ENCODE measurements at places on chromosomes 6 and 20.
A peak's percentile ranks its signal among the peaks of the same experiment; 100 is the strongest.

DNA sequence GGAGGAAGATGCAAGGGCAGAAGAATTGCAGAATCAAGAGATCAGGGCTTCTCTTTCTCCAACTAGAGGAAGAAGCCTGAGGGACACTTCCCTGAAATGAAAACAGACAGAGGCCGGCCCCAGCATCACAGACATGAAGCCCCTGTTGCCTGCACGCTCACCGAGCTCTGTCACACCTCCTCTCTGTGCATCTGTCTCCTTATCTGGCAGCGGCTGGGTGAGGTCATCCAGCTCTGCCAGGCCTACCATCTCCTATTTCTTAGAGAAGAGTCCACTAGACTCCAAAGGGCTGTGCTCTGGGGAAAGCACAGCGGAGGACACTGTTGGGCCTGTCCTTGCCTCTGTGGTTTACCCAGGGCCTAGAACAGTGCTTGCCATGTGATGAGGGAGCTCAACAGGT is 71.9 kb upstream of the MLN start:
- no peak for DNase-seq

- peak; percentile 59 for DNase-seq
Observed at GRCh38 chr6:27873021-27873940, 38.9 kb downstream of the OR2B2 start.

DNA sequence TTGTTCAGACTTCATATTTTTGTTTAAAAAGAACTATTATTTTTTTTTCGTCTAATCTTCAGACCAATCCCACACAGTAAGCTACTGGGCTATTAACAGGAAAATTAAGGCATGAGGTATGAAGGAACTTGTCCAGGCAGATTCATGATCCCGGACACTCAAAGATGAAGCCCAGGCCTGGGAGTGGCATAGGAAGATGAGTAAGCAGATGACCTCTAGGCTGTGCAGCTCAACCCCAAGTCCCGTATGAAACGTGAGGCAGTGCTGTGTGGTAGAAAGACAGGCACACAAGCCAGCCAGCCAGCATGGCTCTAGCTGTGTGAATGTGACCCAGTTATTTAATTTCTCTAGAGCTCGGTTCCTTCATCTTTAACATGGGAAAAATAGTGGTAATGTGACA is 231.9 kb downstream of the CLIC5 start:
- no peak for DNase-seq

- DNase-seq, result no peak
Observed at GRCh38 chr6:43306086-43306485, 2.5 kb downstream of the CRIP3 start.

DNA sequence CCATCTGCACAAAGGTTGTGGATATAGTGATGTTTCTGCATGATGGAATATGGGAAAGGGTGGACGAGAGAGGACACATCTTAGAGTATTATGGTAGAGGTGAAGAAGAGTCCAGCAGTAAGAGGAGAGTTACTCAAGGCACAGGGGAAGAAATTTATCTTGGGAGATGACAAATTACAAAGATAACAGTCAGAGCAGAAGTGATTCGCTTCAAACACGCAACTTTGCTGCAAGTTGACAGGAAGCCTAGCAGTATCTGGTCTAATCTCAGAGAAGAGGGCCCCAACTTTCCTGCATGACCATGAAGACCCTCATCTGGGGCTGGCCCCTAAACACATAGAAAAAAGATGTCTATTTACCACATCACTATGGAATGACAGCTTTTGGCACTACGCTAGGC is 1.2 kb upstream of the CALHM6 start:
- DNase-seq, result no peak

- no peak for DNase-seq
Observed at GRCh38 chr6:109687271-109687761, 3.7 kb downstream of the AK9 start.

Data from naive B cell (primary cell).